ENCODE measurements at places on chromosomes 5 and 9.

DNA sequence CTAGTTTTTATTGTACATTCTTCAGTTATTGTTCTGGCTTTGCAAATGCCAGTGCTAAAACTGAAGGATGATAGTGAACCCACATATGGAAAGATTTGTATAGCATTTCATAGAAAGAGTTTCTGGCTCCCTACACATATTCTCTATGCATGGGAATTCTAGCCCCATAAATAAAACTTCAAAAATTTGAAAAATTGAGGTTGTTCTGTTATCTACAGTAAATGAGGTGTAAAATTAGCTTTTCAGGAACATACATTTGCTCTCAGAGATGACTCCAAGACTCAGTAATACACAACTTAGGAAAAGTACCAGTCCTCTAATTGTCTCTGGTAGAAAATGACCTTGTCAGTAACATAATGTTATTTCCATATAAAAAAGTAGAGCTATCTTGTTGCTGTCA is 80.2 kb upstream of the DPYSL3 start:
- DNase-seq: no peak

DNA sequence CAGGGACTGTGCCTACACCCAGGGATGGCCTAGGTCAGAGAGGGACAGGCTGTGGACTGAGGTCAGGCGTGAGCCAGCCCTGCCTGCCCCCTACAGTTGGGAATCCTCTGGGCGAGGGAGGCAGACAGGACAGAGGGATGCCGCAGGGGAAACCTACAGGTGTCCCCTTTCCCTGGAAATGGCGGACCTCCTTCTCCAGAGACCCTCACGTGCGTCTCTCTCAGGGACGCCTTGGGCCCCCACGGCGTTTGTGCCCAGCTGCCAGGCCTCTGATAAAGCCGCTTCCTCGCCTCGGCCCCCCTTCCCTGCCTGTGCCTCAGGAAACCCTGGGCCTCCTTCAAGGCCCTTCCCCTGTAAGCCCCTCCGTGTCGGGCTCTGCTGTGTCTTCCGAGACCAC is 129.3 kb downstream of the RXRA start:
- no peak for DNase-seq

GRCh38 chr5:13740471-13740870 is 204.0 kb downstream of the DNAH5 start:
- DNase-seq: no peak

DNA sequence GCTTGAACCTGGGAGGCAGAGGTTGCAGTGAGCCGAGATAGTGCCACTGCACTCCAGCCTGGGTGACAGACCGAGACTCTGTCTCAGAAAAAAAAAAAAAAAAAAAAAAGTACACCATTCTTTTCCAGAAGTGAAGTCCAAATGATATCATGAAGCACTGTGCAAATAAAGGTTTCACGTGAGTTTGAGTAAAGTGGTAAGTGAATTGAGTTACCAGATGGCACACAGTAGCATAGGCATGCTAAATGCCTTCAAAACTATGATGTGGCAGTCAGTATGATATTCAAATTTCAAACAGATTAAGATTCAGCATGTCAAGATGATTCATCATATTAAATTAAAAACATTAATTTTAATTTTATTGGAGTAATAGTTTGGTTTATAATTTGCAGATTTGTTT is 195.2 kb downstream of the TAF11L14 start:
- no peak for DNase-seq

DNA sequence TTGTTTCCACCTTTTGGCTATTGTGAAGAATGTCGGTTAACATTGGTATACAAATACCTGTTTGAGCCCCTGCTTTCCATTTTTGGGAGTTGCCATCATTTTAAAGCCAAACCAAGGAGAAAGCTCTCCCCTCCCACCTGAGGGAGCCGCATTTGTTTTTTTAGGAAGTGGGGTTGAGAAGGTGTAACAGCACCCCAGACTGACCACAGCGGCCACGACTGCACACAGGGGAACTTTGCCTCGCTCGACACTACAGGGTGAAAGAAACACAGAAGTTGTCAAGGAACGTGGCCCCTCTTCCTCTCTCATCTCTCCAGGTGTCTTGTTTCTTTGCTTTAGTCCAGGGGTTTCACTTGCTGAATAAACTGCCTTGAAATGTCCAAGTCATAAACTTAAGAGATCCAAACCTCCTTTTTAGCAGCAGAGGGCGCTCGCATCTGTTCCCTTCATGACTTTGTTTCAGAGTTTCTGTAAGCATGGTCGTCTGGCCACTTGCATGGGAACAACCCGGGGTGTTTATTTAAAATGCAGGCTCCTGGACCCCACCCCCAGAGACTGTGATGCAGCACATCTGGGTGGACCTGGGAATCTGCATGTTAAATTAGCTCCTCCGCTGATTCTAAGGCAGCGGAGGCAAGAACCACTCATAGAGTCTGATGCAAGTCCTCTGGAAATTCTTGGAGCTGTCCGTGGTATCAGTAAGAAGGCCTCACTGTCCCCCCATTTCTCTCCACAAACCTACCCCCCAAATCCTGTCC is 2.1 kb upstream of the TTLL11 start:
- peak; percentile 40 for DNase-seq

- DNase-seq: no peak
Measured at GRCh38 chr5:45772402-45772801, 76.2 kb upstream of the HCN1 start.

- no peak for DNase-seq
Measured at GRCh38 chr9:20693068-20693467, 9.0 kb downstream of the FOCAD start.

DNA sequence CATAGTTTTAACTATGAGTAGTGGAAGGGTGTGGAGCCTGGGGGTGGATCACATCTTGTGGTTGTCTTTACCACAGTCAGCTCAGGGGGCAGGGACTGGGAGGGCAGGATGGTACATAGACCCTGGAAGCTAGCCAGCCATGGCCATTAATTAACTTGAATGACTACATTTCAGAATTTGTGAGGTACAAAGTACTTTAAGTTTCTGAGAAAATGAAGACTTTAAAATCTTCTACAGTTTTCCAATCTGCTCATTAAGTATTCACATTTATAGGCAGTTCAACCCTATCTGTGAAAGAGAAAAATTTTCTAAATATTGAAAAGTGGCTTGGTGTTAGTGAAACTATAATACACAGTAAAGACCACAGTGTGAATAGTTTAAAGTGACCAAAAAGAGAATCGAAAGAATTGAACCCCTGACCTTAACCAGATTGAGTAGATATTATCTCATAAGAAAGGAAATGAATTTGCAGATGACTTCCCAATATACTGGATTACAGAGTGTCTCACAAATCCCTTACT is 234.2 kb upstream of the MEF2C start:
- peak; percentile 7 for DNase-seq

DNA sequence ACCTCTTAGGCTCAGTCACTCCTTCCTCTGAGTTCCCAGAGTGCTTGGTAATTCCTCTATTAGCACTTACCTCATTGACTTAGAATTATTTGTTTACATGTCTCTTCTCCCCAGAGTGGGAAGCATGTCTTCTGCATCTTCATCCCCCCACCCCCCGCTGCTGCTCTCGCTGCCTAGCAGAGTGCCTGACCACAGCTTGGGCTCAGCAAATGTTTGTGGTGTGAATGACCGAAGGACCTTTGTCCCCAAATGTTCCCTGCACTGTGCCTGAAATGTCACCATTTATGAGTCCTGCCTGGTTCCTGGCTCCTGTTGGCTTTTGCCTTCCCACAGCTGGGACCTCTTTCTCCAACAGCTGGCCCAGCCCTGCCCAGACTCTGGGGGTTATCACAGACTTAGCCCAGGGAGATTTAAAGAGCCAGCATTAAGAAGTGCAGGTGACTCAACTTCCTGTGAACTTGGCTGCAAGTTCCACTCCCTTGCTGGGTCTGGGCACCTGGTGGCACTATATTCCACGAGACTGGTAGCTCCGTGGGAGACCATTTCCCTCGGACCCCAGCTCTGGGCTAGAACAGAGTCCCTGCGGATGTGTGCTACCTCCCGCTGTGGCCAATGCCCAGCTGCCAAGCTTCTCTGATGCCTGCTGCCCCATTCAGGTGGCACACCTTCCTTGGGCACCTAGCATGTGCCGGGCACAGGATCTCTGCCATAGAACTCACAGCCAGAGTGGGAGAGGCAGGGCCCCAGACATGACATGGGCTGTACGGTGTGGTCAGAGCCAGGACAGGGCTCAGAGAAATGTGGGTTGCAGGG is 1.8 kb upstream of the HMCN2 start:
- no peak for DNase-seq

- DNase-seq: no peak
Measured at GRCh38 chr5:181192337-181193046, 12.5 kb downstream of the TRIM7 start.

DNA sequence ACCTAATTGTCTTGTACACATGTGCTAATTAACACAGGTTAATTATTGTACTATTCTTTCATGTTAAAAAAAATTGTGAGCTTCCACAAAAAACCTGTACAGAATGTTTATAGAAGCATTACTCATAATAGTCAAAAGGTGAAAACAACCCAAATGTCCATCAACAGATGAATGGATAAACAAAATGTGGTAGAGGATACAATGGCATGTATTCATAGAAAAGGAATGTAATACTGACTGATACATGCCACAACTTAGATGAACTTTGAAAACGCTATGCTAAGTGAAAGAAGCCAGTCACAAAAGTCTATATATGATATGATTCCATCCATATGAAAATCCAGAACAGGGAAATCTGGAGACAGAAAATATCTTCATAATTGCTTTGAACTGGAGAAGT is 25.6 kb downstream of the RRAGA start:
- DNase-seq: no peak

- DNase-seq: no peak
Measured at GRCh38 chr9:137354845-137355760, 53.0 kb upstream of the NRARP start.

- DNase-seq: no peak
Measured at GRCh38 chr5:35438288-35438687, 179.4 kb upstream of the SPEF2 start.

- no peak for DNase-seq
Measured at GRCh38 chr5:144788556-144788955, 617.9 kb downstream of the KCTD16 start.

DNA sequence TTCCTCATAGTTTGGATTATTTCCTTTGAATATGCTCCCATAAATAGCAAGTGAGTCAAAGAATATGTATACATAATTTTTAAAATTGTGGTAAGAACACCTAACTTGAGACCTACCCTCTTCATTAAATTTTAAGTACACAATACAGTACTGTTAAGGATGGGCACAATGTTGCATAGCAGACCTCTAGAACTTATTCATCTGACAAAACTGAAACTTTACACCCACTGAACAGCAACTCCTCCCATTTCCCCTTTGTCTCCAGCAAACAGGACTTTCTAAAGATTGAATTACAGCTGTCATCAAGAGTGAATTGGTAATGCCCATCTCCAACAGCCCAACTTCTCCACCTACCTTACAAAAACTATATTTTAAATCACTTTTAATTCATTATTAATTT is 388.9 kb downstream of the HTR1A start:
- no peak for DNase-seq

DNA sequence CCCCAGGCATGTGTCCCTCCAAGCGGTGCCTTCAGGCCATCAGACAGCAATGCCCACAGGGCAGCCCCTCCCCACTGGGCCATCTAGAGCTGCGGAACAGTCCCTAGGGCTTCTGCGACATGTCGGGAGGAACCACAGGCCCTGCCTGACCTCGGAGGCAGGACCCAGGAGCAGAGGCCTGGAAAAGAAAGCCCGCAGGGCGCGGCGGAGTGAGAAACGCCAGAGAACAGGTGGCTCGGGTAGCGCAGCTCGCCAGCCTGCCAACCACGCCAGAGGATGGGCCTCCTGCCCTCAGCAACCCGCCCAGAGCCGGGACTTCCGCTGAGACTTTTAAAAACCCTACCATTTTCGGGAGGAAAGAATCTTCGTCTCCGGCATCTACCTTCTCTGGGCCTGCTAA is 715 bp downstream of the LCN8 start:
- no peak for DNase-seq

- DNase-seq: no peak
Measured at GRCh38 chr9:1881708-1882295, 133.3 kb upstream of the SMARCA2 start.

DNA sequence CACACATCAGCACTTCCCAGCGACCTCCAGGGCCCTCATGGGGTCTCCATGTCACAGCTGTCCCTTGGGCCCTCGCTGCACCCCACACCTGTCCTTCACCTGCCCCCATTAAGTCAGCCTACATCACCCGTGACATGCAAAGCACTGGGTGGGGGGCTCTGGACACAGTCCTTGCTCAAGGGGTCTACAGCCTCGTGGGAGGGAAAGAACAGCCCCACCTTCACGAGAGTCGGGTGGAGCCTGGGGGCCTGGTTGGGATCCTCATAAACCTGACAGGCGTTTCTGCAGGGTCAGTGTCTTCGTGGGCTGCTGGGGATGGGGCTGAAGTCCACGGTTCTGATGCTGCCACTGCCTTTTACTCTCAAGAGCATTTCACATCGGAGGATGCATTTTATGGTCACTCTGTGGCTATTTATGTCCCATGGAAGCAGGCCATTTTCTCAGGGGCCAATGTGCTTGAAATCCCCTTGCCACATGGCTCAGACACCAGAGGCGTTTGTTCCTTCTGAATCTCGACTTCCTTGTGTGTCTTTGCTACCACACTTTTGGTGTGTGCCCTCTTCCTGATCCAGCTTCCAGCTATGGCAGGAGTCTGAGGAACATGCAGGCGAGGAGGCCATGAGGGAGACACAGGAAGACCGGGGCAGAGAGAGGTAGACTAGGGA is at the start of gene OR2V1:
OR2V1 (minus strand) TSS at position 338 of the 665 bp plus-strand sequence. CDS start 5,865 bp downstream, outside the sequence.
- no peak for DNase-seq

DNA sequence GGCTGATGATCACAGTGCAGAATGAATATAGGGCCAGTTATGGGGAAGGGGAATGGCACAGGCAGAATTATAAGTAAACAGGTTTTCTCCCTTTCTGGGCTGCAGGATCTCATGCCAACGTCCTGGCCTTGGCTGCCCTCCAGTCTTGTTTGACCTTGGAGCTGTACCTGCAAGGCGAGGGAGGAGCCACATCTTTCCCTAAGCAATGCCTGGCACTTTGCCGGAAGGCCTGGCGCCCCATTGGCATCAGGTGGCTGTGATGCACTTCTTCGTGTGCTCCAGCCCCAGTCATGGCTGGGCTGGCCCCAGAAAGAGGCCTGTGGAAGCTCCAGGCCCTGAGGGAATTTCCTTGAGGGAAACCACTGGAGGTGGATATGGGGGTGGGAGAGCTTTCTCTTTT is 16.7 kb upstream of the IQGAP2 start:
- DNase-seq: no peak

DNA sequence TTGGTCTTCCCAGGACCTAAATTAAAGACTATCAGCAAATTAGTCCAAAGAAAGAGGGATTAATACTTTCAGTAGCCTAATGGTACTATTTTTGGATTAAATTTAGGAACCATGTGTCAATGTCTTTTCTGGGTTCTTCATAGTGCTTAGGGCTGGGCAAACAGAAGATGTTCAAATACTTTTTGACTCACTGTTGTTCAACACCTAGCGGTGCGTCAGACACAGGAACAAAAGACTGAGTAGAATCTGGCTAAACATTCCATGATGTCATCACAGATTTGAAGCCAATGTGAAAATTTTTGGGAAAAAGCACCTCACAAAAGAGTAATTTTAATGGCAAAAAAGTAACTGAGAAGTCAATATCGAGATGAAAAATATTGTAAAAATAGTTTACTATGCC is 544.4 kb downstream of the EFNA5 start:
- no peak for DNase-seq

- DNase-seq: no peak
Measured at GRCh38 chr9:89357331-89358197, 39.3 kb downstream of the SECISBP2 start.

Measured in fibroblast of skin of abdomen (primary cell).